Tongue (tissue), 3 donors: ENCODE measurements at places on chromosomes 5 and 9. TPM values are rescaled to one million over a fixed set of nuclear protein-coding genes. Genes with fewer than 3 reads are reported as not detected.

DNA sequence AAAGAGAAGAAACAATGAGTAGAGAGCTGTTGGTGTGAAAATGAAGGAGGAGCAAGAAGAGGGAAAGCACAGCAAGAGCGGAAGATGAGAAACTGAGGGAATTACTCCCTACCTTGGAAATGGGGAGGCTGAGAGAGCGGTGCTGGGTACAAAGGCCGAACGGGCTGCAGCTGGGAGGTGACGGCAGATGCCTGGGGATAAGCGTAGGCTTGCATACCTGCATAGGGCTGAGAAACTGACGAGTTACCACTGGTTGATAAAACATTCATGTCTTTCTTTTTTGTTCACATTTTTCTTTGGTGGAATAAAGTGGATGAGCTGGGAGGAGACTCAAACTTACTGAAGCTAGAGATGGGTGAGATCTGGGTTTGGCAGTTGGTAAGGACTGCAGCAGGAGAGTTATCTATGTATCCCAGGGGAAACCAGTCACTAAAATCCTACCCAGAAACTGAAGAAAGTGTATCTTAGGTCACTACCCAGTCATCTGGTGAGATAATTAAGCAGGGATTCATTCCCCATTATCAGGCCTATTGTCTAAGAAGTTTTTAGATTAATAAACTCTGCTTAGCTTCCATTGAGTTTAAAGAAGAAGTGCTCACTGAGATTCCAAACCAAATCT is 34.8 kb downstream of the FKBP15 start:
- no peak for DNase-seq

DNA sequence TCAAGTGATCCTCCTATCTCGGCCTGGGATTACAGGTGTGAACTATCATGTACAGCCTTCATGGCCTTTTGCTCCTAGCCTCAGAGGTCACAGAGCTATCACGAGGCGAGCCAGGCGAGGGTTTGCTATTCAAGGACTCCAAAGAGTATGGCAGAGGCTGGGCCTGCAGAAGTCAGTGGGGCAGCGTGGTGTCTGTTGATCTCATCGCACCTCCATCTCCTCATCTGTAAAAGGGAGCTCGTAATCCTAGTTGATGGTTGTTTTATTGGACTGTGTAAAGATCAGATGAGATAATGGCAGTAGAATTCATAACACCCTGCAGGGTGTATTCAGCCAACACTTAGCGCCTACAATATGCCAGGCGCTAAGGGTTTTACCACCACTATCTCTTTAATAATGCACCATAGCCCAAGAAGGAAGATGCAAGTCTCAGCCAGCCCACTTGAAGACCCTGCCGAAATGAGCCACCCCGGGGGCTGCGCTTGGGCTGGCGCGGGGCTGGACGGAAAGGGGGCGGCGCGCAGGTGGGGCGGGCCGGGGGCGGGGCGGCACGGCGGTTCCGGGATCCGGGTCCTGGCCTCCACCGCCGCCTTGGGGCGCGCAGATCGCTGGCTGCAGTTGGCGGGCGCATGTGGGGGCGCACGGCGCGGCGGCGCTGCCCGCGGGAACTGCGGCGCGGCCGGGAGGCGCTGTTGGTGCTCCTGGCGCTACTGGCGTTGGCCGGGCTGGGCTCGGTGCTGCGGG is at the start of gene GALNT12:
GALNT12 (plus strand) TSS at position 601 of the 744 bp plus-strand sequence; CDS start at position 630, 29 bp downstream.
- DNase-seq = peak; percentile 60

DNA sequence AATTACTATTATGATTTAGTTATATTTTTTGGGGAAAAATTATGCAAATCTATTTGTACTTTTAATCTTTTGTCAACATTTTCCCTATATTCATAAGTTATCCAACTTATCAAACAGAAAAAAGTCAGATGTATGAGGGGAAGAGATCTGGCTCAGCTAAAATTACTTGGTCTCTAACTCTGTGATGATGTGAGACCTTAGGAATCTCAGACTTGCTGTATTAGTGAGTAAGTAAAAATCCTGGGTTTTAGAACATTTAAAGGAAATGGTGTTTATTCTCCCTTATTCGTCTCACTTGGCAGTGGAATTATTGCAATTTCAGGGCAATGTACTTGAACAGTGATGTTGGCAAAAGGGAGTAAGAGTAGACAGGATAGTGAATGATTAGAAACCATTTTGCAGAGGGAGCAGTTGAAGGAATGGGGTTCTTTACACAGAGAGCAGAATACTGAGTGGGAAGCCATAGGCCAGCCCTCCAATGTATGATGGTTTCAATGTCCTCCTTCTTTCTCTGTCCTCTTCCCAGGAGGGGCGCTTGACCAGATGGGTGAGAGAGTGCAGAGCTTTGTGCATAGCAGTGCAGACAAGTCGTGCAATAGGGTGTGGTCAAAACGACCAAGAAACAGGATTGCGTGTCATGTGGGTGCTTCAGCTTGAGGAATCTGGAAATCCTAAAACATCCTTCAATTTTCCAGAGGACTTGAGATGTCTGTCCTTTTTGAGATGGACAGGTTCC is 91.7 kb downstream of the TENT4A start:
- no peak for DNase-seq

DNA sequence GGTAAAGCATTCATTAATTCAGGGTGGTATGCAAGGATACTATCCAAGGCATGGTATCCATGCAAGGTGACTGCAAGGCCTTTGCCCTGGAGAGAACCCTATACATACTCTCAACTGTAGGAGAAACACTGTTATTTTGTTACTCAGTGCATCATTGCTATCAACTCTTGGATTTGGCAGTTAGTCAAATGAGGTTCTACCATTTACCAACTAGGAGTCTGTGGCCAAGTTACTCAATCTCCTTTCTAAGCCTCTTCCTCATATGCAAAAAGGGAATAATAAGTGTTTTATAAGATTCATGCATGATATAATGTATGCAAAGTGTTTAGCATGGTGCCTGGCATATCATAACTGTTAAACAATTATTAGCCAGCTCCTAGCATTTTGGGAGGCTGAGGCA is 4.0 kb downstream of the PCDHGC3 start:
- DNase-seq = no peak

GRCh38 chr5:150653145-150653761 is 7.8 kb upstream of the MYOZ3 start:
- peak; percentile 61 for DNase-seq

- no peak for DNase-seq
These were observed 398.3 kb downstream of the NTRK2 start for GRCh38 chr9:85067792-85068191.

DNA sequence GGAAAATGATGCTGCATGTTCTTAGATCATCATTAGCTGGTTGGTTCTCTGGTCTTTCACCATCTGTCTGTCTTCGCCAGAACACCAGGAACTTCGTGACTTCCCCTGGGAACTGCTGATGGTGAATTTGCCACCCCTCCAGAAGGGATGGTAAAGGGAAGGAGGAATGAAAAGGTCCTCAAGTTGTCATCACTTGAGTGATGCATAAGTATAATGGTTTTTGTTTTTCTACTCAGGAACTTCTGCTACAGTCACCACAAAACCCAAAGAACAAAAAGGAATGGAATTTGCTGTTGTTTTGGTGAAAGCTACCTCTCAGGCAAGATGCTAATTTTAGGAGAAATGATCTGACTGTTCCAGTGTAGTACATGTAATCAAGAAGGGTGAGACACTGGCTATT is 328.4 kb downstream of the ARHGEF28 start:
- no peak for DNase-seq

SPATA31A3 gene
- total RNA-seq = not detected

WNT8A gene
- total RNA-seq = not detected
